ENCODE measurements at places on chromosomes 7 and 10. TPM values are rescaled to one million over a fixed set of nuclear protein-coding genes. Genes with fewer than 3 reads are reported as not detected.

DNA sequence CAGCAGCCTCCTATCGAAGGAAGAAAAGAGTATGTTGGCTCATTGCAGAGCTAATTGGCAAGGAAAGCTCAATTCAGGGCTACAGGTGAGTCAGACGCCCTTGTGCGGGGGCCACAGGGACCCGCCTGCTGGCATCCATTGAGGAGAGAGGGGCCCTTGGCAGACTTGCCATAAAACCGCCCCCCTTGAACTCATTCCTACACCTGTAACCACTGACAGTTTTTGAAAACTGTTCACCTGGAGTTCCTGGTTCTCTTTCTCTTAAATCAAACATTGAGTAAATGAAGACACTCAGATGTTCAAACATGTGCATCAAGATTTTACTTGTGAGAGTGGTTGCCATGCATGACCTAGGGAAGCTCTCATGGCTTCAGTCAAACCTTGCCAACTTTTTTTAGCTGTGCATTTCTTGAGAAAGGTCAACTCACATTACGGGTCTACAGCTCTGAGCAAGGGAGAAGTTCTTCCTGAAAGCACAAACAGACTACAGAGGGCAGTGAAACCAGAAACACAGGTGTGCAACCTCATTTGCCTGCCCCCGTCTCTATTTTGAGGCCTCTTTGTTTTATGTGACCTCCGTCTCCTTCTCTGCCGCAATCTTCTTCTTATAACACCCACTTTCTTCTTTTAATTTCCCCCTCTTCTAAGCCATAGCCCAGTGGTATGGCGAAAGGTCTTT lies 87.8 kb downstream of the TBXAS1 start:
- no peak overlapping the region for H3K27ac ChIP-seq
- no peaks in the 10 kb centered on the region for H3K4me1 ChIP-seq
- H3K36me3 ChIP-seq = no peaks in the 10 kb centered on the region
- no peaks in the 10 kb centered on the region for H3K27me3 ChIP-seq
- no peak for DNase-seq
- H3K4me3 ChIP-seq = no peak overlapping the region

GRCh38 chr7:24299192-24299591 lies 15.2 kb downstream of the NPY start:
- no peak overlapping the region for H3K27ac ChIP-seq
- H3K27me3 ChIP-seq = no peaks in the 10 kb centered on the region
- no peaks in the 10 kb centered on the region for H3K4me1 ChIP-seq
- H3K4me3 ChIP-seq = no peak overlapping the region
- DNase-seq = no peak
- H3K36me3 ChIP-seq = no peaks in the 10 kb centered on the region

- no peak for DNase-seq
- H3K36me3 ChIP-seq = no peaks in the 10 kb centered on the region
- no peak overlapping the region for H3K27ac ChIP-seq
- no peaks in the 10 kb centered on the region for H3K4me1 ChIP-seq
Measured at GRCh38 chr7:38396852-38397251, 123.4 kb upstream of the TARP start.

DNA sequence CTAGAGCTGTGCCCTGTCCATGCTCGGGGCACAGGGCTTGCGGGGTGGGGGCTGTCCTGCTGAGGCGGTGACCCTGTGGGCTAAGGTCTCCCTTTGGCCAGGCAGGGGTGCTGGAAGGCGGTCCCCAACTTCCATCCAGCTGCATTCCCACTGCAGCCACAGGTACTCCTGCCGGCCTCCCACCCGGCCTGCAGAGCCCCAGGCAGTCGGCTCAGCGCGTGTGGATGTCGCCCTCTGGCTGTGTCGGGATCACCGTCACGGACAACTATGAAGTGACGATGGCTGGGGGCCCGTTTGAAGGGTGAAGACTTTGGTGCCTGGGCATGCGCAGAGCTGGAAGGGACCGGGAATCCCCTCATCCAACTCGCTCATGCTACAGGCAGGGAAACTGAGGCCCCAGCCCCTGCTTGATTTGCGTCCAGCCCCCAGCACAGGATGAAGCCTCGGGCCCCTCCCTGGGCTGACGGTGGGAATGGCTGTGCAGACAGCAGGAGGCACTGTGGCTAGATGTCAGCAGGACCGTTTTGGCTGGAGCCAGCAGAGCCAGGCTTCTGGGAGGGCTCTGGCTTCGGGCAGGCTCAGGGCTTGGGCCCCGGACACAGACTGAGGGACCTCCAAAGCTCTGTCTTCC lies 2.3 kb upstream of the TMEM184A start:
- peaks cover 5% of the 10 kb centered on the region for H3K4me1 ChIP-seq
- DNase-seq = no peak
- H3K36me3 ChIP-seq = no peaks in the 10 kb centered on the region
- no peaks in the 10 kb centered on the region for H3K27me3 ChIP-seq

The ZNF804B gene
- total RNA-seq = not detected

DNA sequence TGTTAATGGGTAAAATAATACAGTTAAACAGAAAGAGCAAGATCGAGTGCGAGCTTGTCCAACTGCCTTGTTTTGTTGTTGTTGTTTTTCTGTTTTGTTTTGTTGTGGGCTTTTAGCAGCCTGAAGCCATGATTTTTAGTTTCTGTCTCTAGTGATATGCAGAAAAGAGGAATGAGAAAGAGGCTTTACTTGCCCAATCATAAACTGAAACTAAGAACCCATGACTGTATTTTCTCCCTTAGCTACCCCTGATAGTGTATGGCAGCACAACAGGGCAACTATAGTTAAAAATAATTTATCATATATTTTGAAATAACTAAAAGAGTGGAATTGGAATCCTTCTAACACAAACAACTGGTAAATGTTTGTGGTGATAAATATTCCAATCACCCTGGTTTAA lies 493.9 kb downstream of the GLRX3 start:
- H3K4me3 ChIP-seq = no peak overlapping the region
- DNase-seq = no peak
- H3K27me3 ChIP-seq = no peaks in the 10 kb centered on the region
- H3K4me1 ChIP-seq = no peaks in the 10 kb centered on the region

The ZNF394 gene
- 22.4 TPM for total RNA-seq

DNA sequence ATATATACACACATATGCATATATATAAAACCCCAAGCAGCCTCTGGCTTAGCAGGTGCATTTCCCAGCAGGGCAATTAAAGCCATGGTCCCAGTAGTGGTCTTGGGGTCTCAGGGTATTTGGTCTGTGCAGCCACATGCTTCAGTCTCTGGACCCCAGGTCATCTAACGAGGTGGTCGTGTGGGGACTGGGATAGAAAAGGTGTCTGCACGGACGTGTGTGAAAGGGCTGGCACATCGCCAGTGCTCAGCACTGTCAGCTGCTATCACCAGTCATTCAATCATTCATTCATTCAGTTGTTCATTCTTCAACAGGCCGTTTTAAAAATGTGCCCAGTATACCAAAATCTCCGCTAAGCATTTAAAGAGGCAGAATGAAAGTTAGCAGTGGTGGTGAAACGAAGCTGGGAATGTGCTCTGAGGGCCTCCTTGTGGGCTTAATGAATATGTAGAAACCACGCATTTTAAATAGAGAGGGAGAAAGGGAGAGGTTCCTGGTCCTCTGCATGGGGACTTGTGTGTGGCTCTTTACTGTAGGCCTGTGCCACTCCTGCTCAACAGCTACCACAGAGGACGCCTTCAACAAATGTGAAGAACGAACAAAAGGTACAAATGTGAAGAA lies 170.4 kb downstream of the EGFR start:
- no peak for DNase-seq
- no peak overlapping the region for H3K27ac ChIP-seq
- H3K4me3 ChIP-seq = no peak overlapping the region
- peaks cover 10% of the 10 kb centered on the region for H3K4me1 ChIP-seq

DNA sequence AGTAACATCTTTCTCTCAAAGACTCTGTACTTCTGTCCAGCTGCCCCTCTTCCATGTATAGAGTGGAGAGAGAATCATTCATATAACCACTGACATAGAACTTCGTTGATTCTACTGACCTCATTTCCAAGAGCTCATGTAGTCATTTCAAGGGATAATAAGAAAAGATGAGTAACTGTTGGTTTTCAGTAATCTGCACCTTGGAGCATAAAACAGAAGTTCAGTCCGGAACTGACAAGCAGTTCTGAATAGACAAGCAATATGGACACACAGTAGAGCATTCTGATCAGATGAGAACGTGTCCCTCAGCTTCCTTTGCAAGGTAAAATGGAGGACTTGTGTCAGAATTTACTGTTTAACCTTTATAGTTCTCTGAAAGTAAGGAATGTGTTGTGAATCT lies 847.1 kb downstream of the REEP3 start:
- no peaks in the 10 kb centered on the region for H3K27me3 ChIP-seq
- no peaks in the 10 kb centered on the region for H3K36me3 ChIP-seq
- no peak for DNase-seq
- H3K4me1 ChIP-seq = peaks cover 25% of the 10 kb centered on the region
- no peak overlapping the region for H3K4me3 ChIP-seq

The DNAJB6 gene
- 131 TPM for total RNA-seq

GRCh38 chr7:29005829-29006228 lies 47.7 kb upstream of the TRIL start:
- H3K36me3 ChIP-seq = no peaks in the 10 kb centered on the region
- H3K27ac ChIP-seq = no peak overlapping the region
- no peak for DNase-seq
- peaks cover 28% of the 10 kb centered on the region for H3K4me1 ChIP-seq
- no peak overlapping the region for H3K4me3 ChIP-seq
- H3K27me3 ChIP-seq = no peaks in the 10 kb centered on the region

- H3K4me3 ChIP-seq = no peak overlapping the region
- no peak for DNase-seq
- H3K36me3 ChIP-seq = no peaks in the 10 kb centered on the region
- H3K27ac ChIP-seq = no peak overlapping the region
- no peaks in the 10 kb centered on the region for H3K27me3 ChIP-seq
Measured at GRCh38 chr10:9885761-9886160, 1131.9 kb upstream of the CELF2 start.

The DCLRE1A gene
- total RNA-seq = 35.9 TPM

- no peak for DNase-seq
- H3K4me3 ChIP-seq = no peak overlapping the region
- H3K4me1 ChIP-seq = no peaks in the 10 kb centered on the region
- no peaks in the 10 kb centered on the region for H3K27me3 ChIP-seq
- H3K36me3 ChIP-seq = no peaks in the 10 kb centered on the region
- no peak overlapping the region for H3K27ac ChIP-seq
Measured at GRCh38 chr10:99667108-99667751, 7.9 kb downstream of the ENTPD7 start.

GRCh38 chr10:95333997-95334804 lies 43.4 kb upstream of the PDLIM1 start:
- no peaks in the 10 kb centered on the region for H3K36me3 ChIP-seq
- no peak overlapping the region for H3K4me3 ChIP-seq
- H3K4me1 ChIP-seq = peaks cover 1% of the 10 kb centered on the region

GRCh38 chr10:4801405-4801804 lies 24.6 kb upstream of the AKR1E2 start:
- H3K36me3 ChIP-seq = no peaks in the 10 kb centered on the region
- H3K27me3 ChIP-seq = no peaks in the 10 kb centered on the region
- no peak overlapping the region for H3K4me3 ChIP-seq

The TCERG1L gene
- 1.8 TPM for total RNA-seq

- DNase-seq = no peak
- H3K36me3 ChIP-seq = no peaks in the 10 kb centered on the region
- H3K27me3 ChIP-seq = no peaks in the 10 kb centered on the region
- no peak overlapping the region for H3K4me3 ChIP-seq
- H3K27ac ChIP-seq = no peak overlapping the region
Measured at GRCh38 chr7:18038382-18038781, 10.7 kb upstream of the PRPS1L1 start.

GRCh38 chr7:140640060-140640637 lies 464 bp downstream of the DENND2A start:
- peak; percentile 76 for DNase-seq
- H3K4me3 ChIP-seq = peak overlapping the region; percentile 94
- H3K27ac ChIP-seq = no peak overlapping the region
- H3K27me3 ChIP-seq = peaks cover 19% of the 10 kb centered on the region
- H3K4me1 ChIP-seq = peaks cover 21% of the 10 kb centered on the region
- no peaks in the 10 kb centered on the region for H3K36me3 ChIP-seq

GRCh38 chr10:49407151-49407550 lies 11.3 kb upstream of the DRGX start:
- peaks cover 28% of the 10 kb centered on the region for H3K27me3 ChIP-seq
- DNase-seq = no peak
- peaks cover 2% of the 10 kb centered on the region for H3K4me1 ChIP-seq

The C10orf143 gene
- total RNA-seq = 1.6 TPM

The DHX32 gene
- 59.4 TPM for total RNA-seq

DNA sequence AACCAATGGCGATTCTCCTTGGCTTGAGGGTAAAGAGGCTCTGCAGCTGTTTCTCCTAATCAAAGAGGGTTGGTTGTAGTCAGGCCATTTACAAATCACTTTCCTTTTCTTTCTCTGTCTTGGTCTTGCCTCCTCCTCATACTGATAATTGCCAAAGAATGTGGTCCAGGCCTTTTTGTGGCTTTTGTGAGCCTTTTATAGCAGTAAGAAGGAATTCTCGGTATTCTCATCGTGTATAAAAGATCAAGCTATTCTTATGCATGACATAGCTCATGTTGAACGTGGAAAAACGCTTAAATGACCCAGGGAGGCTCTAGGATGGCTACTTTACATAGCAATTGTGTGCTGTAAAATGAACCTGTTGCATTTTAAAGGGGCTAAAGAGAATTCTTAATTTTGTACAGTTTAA lies 62.6 kb downstream of the RBM20 start:
- peaks cover 17% of the 10 kb centered on the region for H3K4me1 ChIP-seq
- no peaks in the 10 kb centered on the region for H3K36me3 ChIP-seq
- H3K27me3 ChIP-seq = no peaks in the 10 kb centered on the region
- H3K4me3 ChIP-seq = no peak overlapping the region

The LANCL2 gene
- 7.1 TPM for total RNA-seq

DNA sequence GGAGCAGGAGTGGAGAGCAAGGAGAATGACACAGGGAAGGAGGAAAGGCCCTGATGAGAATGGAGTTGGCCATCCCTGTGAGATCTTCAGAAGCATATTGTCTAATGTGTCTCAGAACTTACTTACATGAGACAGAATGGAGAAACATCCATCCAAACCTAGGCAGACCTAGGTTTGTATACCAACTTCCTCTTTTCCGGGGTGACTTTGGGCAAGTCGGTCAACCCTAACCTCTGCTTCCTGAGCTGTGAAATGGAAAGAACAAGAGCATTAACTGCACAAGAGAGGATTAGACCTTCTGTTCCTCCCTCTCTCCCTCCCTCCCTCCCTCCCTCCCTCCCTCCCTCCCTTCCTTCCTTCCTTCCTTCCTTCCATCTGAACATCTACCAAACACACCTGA lies 4.5 kb downstream of the GHRHR start:
- H3K36me3 ChIP-seq = no peaks in the 10 kb centered on the region
- no peak overlapping the region for H3K27ac ChIP-seq
- no peak for DNase-seq

- no peak overlapping the region for H3K4me3 ChIP-seq
- H3K4me1 ChIP-seq = peaks cover 8% of the 10 kb centered on the region
- DNase-seq = no peak
- H3K27me3 ChIP-seq = no peaks in the 10 kb centered on the region
- H3K27ac ChIP-seq = no peak overlapping the region
- no peaks in the 10 kb centered on the region for H3K36me3 ChIP-seq
Measured at GRCh38 chr10:117457932-117458331, 82.7 kb upstream of the PDZD8 start.

GRCh38 chr10:66717231-66717981 lies 208.4 kb upstream of the LRRTM3 start:
- no peaks in the 10 kb centered on the region for H3K4me1 ChIP-seq
- H3K27ac ChIP-seq = no peak overlapping the region
- DNase-seq = no peak
- H3K27me3 ChIP-seq = no peaks in the 10 kb centered on the region
- H3K4me3 ChIP-seq = no peak overlapping the region

GRCh38 chr7:6613706-6614105 lies 1.7 kb upstream of the ZNF853 start:
- H3K36me3 ChIP-seq = no peaks in the 10 kb centered on the region
- peaks cover 8% of the 10 kb centered on the region for H3K4me1 ChIP-seq
- no peak overlapping the region for H3K4me3 ChIP-seq
- no peak overlapping the region for H3K27ac ChIP-seq
- no peak for DNase-seq

The GRB10 gene
- 33.9 TPM for total RNA-seq

Data from neural progenitor cell (in vitro differentiated cells).